ENCODE measurements at places on chromosomes 4 and X.

DNA sequence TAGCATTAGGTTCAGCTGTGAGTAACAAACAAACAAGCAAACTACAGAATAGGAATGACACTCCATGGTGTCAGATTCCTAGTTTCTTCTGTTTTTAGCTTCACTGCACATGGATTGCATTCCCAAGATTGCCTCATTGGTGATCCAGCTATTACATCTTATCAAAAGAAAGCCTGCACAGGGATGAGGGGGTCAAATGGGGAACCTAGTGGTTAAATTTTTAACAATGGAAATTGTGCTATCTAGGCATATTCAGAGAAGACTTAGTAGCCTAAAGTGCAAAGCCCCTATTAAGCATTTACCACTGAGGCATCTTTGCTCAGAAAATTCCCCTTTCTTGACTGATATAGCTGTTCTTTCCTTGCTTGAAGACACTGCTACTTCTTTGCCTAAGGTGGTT lies 3.9 kb upstream of the TTC29 start:
- H3K27ac ChIP-seq = no peak overlapping the region
- H3K27me3 ChIP-seq = peaks cover 25% of the 10 kb centered on the region
- no peak overlapping the region for H3K4me3 ChIP-seq
- DNase-seq = no peak
- H3K4me1 ChIP-seq = peaks cover 3% of the 10 kb centered on the region
- no peaks in the 10 kb centered on the region for H3K36me3 ChIP-seq

- peaks cover 4% of the 10 kb centered on the region for H3K4me1 ChIP-seq
- no peak overlapping the region for H3K4me3 ChIP-seq
- no peak for DNase-seq
- no peaks in the 10 kb centered on the region for H3K36me3 ChIP-seq
- no peak overlapping the region for H3K27ac ChIP-seq
Measured at GRCh38 chr4:38222892-38223291, 262.7 kb downstream of the PTTG2 start.

- peak; percentile 76 for DNase-seq
- H3K4me1 ChIP-seq = peaks cover 1% of the 10 kb centered on the region
- H3K36me3 ChIP-seq = no peaks in the 10 kb centered on the region
- H3K4me3 ChIP-seq = no peak overlapping the region
- no peak overlapping the region for H3K27ac ChIP-seq
- H3K27me3 ChIP-seq = no peaks in the 10 kb centered on the region
Measured at GRCh38 chr4:151801547-151802516, 41.0 kb upstream of the GATB start.

GRCh38 chr4:7632341-7632740 lies 197.6 kb upstream of the PSAPL1 start:
- peaks cover 31% of the 10 kb centered on the region for H3K27me3 ChIP-seq
- peaks cover 19% of the 10 kb centered on the region for H3K4me1 ChIP-seq
- no peaks in the 10 kb centered on the region for H3K36me3 ChIP-seq
- H3K27ac ChIP-seq = no peak overlapping the region
- no peak overlapping the region for H3K4me3 ChIP-seq
- no peak for DNase-seq

GRCh38 chrX:103687696-103688201 lies 1.2 kb upstream of the MORF4L2 start:
- H3K36me3 ChIP-seq = peaks cover 22% of the 10 kb centered on the region
- no peaks in the 10 kb centered on the region for H3K27me3 ChIP-seq
- H3K4me3 ChIP-seq = peak overlapping the region; percentile 83
- no peaks in the 10 kb centered on the region for H3K4me1 ChIP-seq

DNA sequence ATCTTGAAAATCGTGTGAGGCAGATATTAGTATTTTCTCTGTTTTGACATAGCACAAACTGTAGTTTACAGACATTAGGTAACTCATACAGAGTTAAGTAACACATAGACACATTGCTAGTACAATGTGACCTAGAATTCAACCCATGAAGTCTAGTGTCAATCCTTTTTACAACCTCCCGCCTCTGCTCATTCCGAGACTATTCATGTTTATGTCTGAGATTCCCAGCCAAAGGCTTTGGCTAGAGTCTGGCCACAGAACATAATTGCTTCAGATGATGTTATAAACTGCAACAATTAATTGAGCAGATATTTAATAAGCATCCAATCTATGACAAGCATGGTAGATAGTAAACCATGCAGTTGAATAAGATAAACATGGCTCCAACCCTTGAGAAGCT lies 841.0 kb downstream of the STIM2 start:
- H3K4me1 ChIP-seq = no peaks in the 10 kb centered on the region
- no peak overlapping the region for H3K27ac ChIP-seq
- H3K36me3 ChIP-seq = no peaks in the 10 kb centered on the region
- H3K27me3 ChIP-seq = no peaks in the 10 kb centered on the region
- DNase-seq = no peak
- no peak overlapping the region for H3K4me3 ChIP-seq

GRCh38 chr4:122602277-122603142 lies 18.4 kb downstream of the IL21 start:
- no peak overlapping the region for H3K4me3 ChIP-seq
- H3K36me3 ChIP-seq = no peaks in the 10 kb centered on the region
- DNase-seq = peak; percentile 65
- no peaks in the 10 kb centered on the region for H3K27me3 ChIP-seq
- H3K4me1 ChIP-seq = no peaks in the 10 kb centered on the region
- no peak overlapping the region for H3K27ac ChIP-seq

DNA sequence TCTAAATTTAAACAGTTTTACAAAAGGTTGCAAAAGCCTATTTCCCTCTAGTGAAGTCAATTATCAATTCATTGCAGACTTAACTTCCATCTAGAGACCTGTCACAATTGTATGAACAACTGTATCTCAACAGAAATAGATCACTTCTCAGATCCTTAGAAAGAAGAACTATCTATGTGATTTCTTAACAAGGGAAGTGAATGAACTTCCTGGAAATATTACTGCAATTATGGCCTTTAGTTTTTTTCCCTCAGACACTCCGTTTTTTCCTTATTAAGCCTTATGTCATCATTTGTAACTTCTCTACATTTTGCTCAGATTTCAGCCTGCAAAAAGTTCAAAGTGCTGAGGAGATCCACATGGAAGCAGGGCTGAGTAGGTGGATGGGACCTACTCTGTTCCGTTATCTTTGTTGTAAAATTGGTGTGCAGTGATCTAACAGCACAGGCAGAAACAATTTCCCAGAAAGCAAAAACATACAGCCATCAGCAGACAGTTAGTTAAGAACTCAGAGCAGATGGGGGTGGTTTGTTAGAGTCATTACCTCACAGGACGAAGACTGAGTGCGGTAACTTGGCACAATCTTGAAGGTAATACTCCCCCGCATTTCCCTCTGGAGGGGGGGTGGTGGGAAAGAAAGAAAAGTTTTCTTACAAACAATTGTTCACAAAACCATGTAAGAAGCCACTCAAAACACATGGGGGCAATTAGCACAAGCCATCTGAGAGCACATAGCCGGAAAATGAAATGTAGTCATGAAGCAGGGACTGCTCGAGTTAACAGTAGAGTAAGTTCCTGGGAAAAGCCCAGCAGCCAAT lies 112.3 kb downstream of the NYX start:
- no peaks in the 10 kb centered on the region for H3K4me1 ChIP-seq
- peak; percentile 73 for DNase-seq
- H3K4me3 ChIP-seq = no peak overlapping the region

DNA sequence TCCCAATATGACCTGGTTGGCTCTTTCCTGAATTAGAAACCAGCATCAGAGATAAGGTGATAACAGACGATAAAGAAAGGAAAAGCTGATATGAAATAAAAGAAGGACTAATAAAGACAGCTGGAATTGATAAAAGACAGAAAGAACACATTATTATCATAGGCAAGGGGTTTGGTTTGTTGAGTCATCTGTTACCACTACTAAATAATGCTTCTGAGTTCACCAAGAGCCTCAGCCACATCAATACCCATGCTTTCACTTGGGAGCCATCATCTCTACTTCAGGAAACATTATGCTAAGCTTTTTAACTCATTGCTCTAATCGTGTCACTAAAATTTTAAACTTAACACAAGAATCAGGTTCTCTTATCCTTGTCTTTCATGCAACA lies 27.6 kb downstream of the ANXA5 start:
- H3K4me3 ChIP-seq = peak overlapping the region; percentile 51
- H3K27me3 ChIP-seq = no peaks in the 10 kb centered on the region
- peak; percentile 58 for DNase-seq
- H3K27ac ChIP-seq = peak overlapping the region; percentile 99
- H3K36me3 ChIP-seq = peaks cover 7% of the 10 kb centered on the region
- peaks cover 1% of the 10 kb centered on the region for H3K4me1 ChIP-seq

DNA sequence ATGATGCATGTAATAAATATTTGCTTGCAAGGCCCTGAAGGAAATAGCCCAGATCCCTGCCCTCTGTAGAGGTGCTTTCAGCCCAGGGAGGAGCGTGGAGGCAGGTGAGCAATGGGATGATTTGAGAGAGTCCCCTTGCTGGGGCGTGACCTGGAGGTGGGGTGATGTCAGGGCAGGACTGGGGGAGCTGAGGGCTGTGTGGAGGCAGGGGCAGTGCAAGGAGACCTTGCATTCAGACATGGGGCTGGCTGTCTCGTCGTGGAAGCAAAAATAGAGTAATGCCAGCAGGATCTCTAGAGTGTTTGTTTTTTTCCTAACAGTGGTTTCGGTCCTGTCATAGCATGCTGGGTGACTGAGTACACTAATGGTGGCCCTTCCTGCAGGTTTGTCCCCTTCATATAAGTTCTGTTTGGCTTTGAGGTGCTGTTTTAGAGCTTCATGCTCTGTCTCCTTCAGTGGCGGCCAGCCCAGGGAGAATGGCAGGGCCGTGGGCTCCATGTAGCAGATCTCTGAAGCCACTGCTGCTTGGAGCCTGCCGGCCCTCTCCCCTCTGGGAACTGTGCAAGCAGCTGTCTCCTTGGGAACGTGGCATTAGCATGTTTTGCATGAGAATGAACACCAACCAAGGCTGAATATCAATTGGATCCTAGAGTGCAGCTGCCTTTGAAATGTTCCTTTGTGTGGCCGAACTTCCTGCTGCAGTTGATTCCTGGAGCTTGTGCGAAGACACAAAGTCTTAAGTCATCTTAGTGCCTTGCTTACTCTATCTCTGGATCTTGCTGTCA lies 39.3 kb upstream of the CLDN34 start:
- H3K36me3 ChIP-seq = peaks cover 11% of the 10 kb centered on the region
- no peak overlapping the region for H3K4me3 ChIP-seq
- DNase-seq = no peak
- no peak overlapping the region for H3K27ac ChIP-seq

GRCh38 chr4:95161781-95162469 lies 386.8 kb downstream of the UNC5C start:
- no peak overlapping the region for H3K4me3 ChIP-seq
- no peaks in the 10 kb centered on the region for H3K27me3 ChIP-seq
- no peak for DNase-seq
- no peak overlapping the region for H3K27ac ChIP-seq

- no peak for DNase-seq
- H3K27me3 ChIP-seq = no peaks in the 10 kb centered on the region
- H3K4me3 ChIP-seq = no peak overlapping the region
Measured at GRCh38 chr4:57051524-57051923, 58.7 kb downstream of the IGFBP7 start.

GRCh38 chr4:10114607-10115006 lies 2.0 kb downstream of the WDR1 start:
- H3K27ac ChIP-seq = peak overlapping the region; percentile 91

DNA sequence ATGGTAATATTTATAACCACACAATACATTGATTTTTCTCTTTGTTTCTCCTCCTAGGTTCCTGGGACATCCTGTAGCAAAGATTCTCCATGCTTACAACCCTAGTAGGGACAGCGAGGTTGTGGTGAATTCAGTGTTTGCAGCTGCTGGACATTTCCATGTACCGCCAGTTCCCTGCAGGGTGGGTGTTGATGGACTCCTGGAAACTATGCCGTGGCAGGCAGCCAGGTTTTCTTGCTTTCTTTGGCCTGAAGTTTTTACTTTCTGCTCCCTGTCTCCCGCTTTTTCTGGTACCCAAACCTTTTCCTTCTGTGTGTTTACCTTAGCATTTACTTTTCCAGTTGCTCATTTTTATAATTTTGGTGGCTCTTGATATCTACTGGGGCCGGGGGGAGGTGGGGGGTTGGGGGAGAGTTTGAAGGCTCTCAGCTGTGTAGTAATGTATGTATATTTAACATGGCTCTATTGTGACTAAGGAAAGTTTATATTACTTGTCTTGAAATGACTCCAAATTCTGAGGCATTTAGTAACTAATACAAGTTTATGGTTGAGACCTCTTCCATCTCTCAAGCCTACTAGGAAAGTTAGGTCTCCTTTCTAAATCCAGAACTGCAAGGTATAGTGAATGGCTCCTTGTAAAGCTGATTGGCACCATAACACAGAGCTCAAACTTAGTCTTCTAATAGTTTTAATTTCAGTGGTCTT lies 89.7 kb downstream of the TMEM131L start:
- peak overlapping the region; percentile 36 for H3K27ac ChIP-seq
- no peaks in the 10 kb centered on the region for H3K4me1 ChIP-seq
- no peak overlapping the region for H3K4me3 ChIP-seq
- H3K27me3 ChIP-seq = no peaks in the 10 kb centered on the region

GRCh38 chr4:188606635-188607034 lies 467.4 kb downstream of the TRIML1 start:
- H3K4me3 ChIP-seq = no peak overlapping the region
- H3K27me3 ChIP-seq = no peaks in the 10 kb centered on the region

GRCh38 chr4:122652379-122652778 lies 31.5 kb upstream of the IL21 start:
- no peaks in the 10 kb centered on the region for H3K27me3 ChIP-seq
- DNase-seq = peak; percentile 65
- no peaks in the 10 kb centered on the region for H3K4me1 ChIP-seq
- no peaks in the 10 kb centered on the region for H3K36me3 ChIP-seq

Measured in mesenchymal stem cell (in vitro differentiated cells and primary cell).